NCI-H187 (cell line): ENCODE measurements at places on chromosomes 1 and 21.

DNA sequence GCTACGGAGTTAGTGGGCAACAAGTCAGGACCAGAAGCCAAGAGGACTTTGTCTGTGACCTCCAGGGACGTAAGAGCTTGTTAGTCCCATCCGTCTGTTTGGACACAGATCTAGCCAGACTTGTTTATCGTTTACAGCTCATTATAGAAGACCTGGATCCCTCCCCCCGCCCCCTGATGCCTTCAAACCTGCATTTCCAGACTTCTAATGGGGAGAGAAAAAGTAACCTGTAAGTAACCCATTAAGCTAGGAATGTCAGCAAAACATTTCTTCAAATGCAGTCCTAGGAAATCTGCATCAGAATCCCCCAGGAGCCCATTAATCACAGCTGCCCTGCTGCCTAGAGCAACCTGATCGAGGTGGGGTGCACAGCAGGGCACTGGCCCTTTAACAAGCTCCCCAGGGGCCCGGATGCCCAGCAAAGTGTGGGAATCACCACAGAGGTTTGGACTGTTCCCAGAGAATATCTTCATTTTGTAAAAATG lies 1.4 kb upstream of the MAD2L2 start:
- no peak for DNase-seq

GRCh38 chr21:45948576-45949141 lies 32.9 kb upstream of the COL6A1 start:
- no peak for DNase-seq

DNA sequence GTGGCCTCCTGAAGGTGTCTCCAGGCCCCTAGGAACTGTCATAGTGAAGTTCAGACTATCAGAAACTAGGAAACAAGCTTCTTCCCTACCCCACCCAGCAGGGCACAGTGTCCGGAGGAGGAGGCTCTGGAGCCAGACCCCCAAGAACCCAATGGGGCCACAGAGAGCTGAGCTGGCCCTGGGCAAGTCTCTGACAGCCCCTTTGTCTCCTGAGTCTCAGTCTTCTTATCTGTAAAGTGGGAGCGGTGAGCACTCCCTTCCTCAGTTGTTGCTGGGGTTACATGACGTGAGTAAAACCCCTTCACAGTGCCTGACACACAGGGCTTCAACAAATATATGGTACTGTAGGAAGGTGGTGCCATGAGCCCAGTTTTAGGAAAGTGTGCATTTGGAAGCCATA lies 675.8 kb downstream of the MATN1 start:
- DNase-seq = no peak

DNA sequence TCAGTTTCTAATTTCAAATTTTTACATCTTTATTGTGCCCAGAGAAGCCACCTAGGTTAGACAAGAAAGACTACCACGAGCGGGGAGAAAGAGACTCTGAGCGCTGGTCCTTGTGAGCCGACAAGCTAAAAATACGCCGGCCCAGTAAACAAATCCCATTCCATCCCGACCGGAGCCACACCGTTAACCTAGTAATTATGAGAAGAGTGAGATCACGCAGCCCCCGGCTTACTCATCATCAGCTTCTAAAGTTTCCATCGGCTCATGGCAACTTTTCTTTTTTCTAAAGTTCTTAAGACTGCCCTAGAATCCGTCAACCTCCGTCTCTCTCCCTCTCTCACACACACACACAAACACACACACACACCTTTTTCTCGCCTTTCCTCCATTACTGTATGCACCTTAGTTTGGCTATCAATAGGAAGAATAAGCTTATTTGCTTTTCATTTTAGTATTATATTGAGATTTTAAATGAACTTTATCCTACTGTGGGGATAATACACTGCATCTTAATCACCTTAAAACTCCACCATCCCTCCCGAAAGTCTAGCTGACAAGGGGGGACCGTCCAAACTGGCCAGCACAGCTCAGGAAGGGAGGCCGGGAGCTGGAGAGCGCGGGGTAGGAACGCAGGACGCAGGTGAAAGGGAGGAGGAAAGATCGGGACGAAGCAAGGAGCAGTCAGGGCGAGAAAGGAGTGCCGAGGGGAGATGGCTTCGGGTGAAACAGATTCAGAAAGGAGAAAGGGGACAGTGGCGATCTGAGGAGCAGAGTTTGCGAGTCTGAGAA lies 728 bp downstream of the OTUD7B start:
- no peak for DNase-seq
